Cerebellar nuclear complex (tissue), 1 donor: ENCODE measurements at places on chromosomes 12 and 14.

- no peak for DNase-seq
Observed at GRCh38 chr12:71430756-71431155, 8.8 kb upstream of the LGR5 start.

DNA sequence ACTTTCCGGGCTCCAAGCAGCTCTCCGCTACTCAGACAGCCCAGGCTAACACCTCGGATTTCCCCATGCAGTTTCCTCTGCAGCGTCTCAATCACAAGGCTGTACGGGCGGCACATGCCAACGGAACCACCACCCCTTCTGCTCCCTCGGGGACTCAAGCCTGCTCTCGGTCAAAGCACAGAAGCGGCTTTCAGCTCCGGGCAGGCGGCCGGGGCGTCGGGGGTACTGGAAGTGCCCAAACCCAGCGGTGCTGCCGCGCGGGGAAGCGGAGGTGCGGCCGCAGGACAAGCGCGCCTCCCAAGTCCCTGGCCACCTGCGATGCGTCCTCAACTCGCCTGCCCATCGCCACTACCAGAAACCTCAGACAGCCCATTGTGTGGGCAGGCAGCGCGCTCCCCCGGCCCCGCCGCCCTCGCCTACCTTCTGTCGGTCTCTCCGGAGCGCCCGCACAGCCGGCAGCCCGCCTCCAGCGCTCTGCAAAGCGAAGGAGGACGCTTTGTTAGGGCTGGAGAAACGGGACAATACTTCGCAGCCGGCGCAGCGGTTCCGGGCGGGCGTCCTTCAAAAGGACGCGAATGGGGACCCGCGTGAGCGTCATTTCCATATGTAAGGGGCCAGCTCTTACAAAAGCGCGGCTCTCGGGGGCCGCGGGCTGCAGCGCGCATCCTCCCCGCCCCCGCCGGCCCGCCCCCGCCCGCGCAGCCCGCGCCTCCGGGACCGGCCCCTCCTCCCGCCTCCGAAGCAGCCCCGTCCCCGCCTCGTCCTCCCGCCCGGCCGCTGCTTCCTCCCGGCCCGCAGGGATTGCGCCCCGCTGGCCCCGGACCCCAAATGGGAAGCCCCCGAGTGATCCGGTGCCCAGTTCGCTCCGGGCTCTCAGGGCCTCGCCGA lies 674 bp downstream of the NIN start:
- no peak for DNase-seq

DNA sequence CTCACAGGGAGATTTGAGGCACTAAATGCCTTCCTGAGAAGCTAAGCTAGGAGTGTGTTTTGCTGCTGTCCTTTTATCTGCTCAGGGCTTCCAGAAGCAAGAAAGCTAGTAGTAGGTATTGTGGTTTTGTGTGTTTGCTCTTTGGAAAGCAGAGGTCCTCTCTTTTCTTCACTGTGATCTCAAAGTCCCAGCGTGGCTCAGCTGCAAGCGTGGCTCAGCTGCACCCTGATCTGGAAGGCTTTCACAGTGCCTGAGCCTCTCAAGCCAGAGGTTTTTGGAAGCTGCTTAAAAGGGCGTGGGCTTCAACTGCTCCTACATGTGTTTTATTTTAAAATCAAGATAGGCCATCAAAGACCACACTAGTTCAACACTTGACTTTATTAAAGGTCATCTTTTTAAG lies 337.4 kb upstream of the RGS6 start:
- no peak for DNase-seq

GRCh38 chr12:89923091-89923490 lies 214.5 kb upstream of the ATP2B1 start:
- DNase-seq, result no peak

DNA sequence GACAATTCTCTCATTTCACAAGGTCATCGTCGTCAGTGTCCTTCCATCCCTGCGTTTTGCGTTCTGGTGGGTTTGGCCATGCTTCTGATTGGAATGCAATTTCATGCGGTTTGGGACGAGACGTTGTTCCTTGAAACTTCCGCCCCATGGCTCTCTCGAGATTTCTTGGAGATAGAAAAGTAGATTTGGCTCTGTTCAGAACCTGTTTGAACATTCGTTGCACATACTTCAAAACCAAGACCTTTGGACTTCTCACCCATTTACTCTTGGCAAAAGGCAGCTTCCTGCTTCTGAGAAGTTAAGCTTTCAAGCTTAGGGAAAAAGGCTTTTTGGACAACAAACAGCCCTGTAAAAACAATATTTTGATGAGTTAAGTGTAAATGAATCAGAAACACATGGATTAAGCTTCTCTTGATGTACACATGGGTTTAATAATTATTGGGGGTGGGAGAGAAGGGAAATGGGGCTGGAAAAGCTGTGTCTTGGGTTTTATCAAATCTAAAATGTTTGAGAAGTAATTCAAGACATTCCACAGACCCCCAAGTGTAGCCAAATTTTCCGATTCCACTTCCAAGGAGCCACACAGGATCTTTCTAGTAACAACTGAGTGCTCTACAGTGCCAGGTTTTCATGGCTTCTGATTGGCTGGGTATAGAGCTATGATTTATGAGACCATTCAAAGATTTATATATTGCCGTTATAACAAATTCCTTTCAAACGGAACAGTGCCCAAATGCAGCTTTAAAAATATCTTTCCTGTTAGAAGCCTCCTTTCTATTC lies 467.2 kb downstream of the MED13L start:
- no peak for DNase-seq

GRCh38 chr12:38831715-38832114 lies 73.7 kb downstream of the CPNE8 start:
- no peak for DNase-seq

GRCh38 chr12:111780615-111781014 lies 13.9 kb downstream of the ALDH2 start:
- no peak for DNase-seq

DNA sequence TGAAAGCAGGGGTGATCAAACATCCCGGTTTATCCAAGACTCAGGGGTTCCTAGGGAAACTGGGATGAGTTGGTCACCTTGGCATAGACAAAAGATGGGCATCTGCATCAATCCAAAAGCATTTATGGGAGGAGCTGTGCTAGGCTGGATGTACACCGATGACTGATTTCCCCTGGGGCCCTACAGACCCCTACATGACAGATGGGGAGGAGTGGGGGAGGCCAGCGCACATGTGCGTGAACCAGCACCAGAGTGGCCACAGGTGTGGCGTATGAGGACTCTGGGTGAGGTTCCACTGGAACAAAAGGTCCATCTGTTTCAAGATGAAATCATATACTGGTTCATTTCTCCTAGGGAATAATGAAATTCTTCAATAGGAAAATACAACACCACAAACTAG lies 210.4 kb downstream of the ITPR2 start:
- no peak for DNase-seq

GRCh38 chr14:51490205-51490604 lies 161.5 kb upstream of the FRMD6 start:
- no peak for DNase-seq
